ENCODE measurements at places on chromosomes 5 and 9.

DNA sequence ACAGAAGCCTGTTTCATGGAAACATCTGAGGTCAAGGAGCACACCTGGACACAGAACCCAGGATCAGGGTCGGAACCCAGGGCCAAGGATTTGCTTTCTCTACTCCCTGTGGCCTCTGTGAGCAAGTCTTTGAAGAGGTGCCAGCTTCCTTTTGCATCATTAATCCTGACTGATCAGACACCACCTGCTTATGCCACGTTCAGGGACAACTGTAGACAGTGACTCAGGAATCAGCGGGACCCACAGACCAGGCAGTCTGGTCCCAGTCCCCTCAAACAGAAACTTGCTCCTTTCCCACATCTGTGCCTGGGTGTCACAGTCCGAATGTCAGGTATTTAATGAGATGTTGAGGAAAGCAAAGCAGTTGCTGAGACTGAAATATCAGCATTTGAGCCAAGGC, 154.8 kb downstream of the SGCD start:
- no peak for DNase-seq

GRCh38 chr9:133709015-133709611, 29.0 kb downstream of the SARDH start:
- no peak for DNase-seq

DNA sequence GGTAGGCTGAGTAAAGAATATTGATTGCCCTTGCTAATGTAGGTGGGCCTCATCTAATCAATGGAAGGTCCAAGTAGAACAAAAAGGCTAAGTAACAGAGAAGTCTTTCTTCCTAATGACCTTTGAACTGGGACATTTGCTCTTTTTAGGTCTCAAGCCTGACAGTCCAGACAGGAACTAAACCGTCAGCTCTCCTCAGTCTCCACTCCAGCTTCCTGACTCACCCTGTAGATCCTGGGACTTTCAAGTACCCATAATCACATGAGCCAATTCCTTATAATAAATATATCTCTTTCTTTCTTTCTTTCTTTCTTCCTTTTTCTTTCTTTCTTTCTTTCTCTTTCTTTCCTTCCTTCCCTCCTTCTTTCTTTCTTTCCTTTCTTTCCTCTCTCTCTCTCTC, 479.5 kb upstream of the PAPPA start:
- no peak for DNase-seq

DNA sequence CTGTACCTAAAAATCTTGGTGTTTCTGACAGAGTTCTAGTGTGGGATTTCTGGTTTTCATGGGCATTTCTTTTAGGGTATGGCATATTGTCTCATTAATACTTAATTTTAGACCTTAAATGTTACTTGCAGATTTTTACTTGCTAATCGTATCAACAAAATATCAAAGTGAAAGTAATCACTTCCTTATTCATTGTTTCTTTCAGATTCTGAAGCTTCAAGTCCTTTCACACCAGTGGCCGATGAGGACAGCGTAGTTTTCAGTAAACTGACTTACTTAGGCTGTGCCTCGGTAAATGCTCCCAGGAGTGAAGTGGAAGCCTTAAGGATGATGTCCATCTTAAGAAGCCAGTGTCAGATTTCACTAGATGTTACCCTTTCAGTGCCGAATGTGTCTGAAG, 45.2 kb downstream of the RABGAP1 start:
- no peak for DNase-seq

- no peak for DNase-seq
These were observed 25.0 kb upstream of the MRPS30 start for GRCh38 chr5:44783634-44784315.

GRCh38 chr5:55159763-55160492, at the start of gene GPX8:
TSS of gene GPX8 (plus strand) at chr5:55160171. CDS start at chr5:55160193, 22 bp downstream.
- peak; percentile 30 for DNase-seq

GRCh38 chr5:171724468-171725204, 61.0 kb upstream of the SMIM23 start:
- no peak for DNase-seq

DNA sequence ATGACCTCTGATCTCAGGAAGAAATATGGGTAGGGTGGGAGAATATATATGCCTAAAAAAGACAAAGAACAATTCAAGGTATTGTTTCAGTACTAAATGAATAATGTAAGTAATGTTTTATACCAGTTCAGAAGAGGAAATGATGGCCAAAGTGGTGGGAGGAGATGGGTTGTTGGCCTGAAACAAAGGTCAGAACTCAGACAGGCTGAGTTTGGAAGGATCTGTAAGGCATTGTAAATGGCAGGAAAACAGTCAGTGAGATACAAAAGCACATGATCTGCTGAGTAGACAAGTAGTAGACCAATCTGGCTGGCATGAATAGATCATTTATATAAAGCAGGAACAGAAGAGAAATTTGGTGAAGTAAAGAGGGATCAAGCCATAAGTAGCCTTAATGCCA, 175.8 kb upstream of the PLCXD3 start:
- no peak for DNase-seq

DNA sequence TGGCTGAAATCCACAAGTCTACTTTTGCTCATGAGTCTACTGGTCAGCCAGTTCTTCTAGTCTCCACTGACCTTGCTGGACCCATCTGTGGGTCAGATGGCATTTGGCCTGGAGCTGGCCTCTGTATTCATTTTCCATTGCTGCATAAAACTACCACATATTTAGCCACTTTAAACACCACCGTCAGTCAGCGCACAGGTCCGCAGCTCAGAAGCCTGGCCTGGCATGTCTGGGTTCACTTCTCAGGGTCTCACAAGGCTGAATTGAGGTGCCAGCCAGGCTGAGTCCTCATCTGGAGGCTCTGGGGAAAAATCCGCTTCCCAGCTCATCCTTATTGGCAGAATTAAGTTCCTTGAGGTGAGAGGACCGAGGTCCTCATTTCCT, 54.7 kb downstream of the BARX1 start:
- no peak for DNase-seq

- no peak for DNase-seq
These were observed 28.3 kb downstream of the ARHGEF28 start for GRCh38 chr5:73654171-73654811.

GRCh38 chr5:77743181-77743580, 33.0 kb downstream of the TBCA start:
- DNase-seq: no peak

- DNase-seq: no peak
These were observed 97.9 kb upstream of the MSX2 start for GRCh38 chr5:174626369-174626920.

GRCh38 chr5:144487761-144488160, 317.1 kb downstream of the KCTD16 start:
- no peak for DNase-seq

GRCh38 chr5:26868504-26868903, 169.9 kb downstream of the CDH9 start:
- no peak for DNase-seq

DNA sequence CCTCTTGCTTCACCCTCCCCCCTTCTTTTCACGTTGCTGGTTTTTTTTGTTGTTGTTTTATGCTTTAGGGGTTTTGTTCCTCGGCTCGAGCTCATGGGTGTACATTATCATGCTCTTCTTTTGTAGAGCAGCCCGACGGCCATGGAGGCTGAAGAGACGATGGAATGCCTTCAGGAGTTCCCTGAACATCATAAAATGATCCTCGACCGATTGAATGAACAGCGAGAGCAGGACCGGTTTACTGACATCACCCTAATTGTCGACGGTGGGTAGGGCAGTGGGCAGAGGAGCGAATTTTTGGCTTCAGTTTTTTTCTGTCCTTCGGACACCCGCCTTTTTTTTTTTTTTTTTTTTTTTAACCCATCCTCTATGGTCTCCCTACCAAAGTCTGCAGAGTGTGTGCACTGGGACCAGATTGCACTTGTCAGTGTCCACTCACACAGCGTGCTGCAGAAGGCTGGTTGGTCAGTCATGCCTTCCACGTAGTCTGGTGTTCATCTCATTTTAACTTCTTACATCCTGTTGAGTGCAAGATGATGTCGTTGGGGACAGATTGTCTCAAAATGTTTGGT, 1.3 kb downstream of the ZNF131 start:
- DNase-seq: no peak

DNA sequence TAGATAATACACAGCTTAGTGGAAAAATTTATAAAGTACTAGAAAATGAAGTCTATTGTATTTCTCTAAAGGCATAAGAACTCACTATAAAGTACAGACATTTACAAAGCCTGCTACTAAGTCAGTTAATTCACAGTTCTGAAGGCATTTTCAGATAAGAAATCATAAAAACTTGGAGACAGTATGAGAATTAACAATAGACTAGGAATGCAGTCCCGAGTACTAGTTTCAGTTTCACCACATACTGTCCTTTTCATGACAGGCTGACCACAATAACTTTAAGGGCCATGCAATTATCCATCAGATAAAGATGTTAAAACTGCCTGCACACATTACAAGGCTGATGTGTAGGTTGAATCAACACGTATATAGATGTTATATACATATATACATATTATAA, 362.6 kb upstream of the SMC2 start:
- DNase-seq: no peak

DNA sequence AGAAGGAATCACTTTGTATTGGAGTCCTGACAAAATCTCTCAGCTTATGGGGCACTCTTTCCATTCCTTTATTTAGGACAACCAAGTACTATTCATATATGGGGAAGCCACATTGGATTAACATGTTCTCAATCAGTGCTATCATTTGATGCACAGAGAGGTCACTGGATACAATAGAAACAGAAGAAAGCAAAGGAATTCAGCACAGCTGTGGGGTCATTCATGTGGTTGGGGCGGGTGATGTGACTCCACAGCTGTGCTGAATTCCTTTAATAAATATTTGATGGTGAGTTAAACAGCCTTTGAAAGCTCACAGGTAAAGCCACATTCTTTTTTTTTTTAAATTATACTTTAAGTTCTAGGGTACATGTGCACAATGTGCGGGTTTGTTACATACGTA, 854 bp upstream of the TEX48 start:
- DNase-seq: no peak

- DNase-seq: no peak
These were observed 60.6 kb upstream of the EMB start for GRCh38 chr5:50501491-50502228.

All from NCI-H187 treated with DMSO at 0.1 percent for 48 hours (cell line).